ENCODE measurements at places on chromosomes 12 and 14. TPM values are rescaled to one million over a fixed set of nuclear protein-coding genes. Genes with fewer than 3 reads are reported as not detected.

GRCh38 chr14:61106271-61106958, 125.4 kb downstream of the SLC38A6 start:
- DNase-seq, result no peak

GRCh38 chr14:39038542-39038941, 64.5 kb downstream of the SEC23A start:
- DNase-seq, result no peak

DNA sequence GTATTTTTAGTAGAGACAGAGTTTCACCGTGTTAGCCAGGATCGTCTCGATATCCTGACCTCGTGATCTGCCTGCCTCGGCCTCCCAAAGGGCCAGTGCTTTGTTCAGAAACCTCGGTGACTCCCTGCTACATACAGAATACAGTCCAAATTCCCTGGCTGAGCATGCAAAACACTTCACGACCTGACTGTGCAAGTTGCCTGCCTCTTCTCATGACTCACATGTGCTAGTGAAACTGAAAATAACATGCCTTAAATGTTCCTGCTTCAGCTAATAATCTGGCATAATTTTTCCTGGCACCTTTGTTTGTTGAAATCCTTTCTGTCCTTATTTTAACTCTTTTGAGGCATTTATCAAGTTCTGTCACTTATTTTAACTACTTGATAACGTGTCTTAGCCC, 8.2 kb downstream of the DMAC2L start:
- DNase-seq, result no peak

DNA sequence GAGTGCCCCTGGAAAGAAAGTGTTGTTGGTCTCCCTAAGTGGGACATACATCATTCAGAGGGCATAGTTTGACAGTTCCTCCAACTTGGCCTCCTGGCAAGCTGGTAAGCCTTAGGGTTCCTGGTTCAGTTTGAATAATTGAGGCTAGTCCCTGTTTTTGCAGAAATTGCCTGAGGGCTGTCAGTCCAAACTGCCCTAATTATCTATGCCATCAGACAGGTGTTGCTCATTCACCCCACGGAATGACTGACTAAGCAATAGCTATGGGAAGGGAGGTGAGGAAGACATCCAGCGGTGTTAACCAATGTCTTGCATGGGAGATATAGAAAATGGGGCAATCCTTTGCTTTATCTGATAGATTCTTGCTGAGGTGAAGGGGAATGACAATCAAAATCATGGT, 37.6 kb downstream of the SPTSSA start:
- DNase-seq, result no peak

- DNase-seq, result no peak
Observed at GRCh38 chr14:29805415-29806123, 122.1 kb downstream of the PRKD1 start.

GRCh38 chr14:101064718-101065117, 161.2 kb upstream of the RTL1 start:
- DNase-seq, result no peak

DNA sequence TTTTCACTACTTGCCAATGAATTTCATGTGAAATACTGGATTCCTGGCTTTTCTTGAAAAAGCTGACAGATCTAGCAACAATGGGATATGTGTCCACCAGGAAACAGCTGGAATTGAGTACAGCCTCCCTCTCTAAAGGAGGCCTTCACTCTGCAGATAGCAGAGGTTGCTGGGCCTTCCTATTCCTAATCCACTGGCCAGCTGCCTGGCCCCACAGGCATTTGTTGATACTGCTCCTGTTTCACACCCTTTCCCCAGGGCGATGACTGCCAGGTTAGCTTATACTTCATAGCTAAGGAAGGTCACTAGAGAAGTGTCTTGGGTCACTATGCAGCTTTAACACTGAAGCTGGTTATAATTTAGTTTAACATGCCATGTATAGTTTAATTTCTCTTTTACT, 87.5 kb upstream of the PDZRN4 start:
- no peak for DNase-seq

GRCh38 chr14:104265918-104266630, 127.7 kb downstream of the KIF26A start:
- peak; percentile 45 for DNase-seq

- DNase-seq, result no peak
Observed at GRCh38 chr12:13175499-13175898, 21.0 kb upstream of the EMP1 start.

DNA sequence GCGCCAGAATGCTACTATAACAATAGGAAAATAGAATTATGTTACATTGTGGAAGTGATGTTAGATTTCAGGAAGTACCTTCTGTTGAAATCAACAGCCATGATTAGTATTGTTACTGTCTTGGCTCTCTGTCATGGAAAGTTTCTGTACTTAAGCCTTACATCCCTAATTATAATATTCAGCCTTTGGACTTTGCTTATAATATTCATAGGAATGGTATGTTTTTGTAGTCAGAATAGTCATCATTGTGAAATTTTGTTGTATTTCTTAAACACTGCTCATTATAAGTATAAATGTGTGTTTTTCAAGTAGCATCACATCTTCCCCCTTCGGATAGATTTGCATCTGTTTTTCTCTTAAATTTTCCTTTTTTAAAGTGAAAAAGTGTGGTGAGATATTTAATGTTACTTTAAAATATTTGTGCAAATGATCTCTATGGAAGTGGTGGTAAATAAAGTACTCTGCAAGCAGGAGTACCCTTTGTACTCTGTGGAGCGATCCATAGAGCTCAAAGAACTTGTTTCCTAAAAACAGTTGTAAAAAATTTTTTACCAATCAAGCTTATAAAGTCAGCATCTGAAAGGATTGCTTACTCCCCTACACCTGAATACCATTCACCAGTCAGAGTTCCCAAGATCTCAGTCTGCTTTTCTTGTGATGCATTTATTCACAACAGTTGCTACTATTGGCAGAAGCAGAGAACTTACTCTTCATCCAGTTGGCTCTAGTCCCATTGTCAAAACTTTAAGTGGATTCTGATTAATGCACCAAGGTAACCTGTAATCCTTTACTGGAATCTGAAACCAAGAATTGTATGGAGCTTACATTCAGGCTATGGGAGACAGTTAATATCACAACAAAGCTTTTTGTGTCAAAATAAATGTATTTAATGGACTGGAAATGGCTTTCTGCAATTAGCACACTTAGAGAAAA, 87.8 kb downstream of the RIC8B start:
- no peak for DNase-seq

DNA sequence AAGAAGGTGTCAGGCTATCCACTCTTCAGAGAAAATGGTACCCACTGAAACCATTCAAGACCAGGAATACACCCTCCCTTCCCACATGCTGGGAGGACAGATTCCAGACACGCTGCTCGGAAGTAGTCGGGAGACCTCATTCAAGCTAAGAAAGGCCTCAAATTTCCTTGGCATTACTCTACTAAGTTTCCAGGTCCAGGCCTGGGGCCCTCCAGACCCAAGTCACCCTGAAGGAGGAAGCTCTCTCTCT, 27.1 kb upstream of the RPLP0 start:
- DNase-seq, result no peak

DNA sequence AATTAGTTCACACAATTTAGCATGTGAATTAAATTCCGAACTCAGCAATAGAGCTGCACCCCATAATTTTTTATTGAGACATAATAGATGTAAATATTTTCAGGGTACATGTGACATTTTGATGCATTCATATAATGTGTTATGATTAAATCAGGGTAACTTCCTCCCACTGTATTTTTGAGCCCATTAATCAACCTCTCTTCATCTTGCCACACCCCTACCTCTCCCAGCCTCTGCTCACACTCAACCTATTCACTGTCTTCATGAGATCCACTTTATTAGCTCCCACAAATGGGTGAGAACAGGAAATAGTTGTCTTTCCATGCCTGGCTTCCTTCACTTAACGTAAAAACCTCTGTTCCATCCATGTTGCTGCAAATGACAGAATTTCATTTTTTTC, 14.7 kb downstream of the IL26 start:
- no peak for DNase-seq

- no peak for DNase-seq
Observed at GRCh38 chr14:73216030-73216429, 21.3 kb upstream of the PAPLN start.

- DNase-seq, result no peak
Observed at GRCh38 chr14:93654599-93654998, 133.7 kb downstream of the PRIMA1 start.

DNA sequence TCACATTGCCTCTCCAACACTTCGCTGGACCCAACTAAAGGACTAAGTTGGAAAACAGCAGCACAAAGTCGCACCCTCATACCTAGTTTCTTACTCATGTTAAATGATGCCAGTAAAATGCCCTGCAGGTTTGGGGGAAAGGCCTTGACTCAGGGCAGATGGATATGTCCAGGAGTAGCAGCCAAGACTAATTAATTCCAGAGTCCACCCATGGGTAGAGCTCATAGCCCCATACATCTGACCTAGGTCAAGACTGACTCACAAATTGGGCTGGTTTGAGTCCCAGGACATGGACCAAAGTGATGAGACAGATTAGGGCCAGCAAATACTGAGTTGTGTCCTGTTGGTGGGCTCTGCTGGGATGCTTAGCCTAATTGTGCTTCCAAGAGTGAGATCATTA, 224.0 kb upstream of the BTG1 start:
- no peak for DNase-seq

DNA sequence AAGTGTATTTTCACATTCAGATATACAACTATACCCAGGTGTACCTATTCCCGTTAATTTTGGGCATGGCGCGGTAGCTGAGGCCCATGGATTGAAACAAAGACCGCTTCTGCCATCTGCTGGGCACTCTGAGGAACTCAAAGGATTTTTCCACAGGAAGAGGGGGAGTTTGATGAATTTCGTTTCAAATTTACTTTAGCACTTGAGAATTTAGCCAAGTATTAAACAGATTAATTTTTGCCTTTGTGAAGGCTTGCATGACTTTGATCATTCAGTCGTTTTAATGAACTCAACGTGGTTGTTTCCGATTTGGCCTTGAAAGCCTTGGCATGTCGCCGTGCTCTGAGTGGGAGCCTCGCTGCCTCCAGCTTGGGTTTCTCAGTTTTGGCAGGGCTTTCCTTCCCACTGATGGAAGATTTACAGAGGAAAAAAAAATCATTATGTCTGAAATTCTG, 153.2 kb upstream of the DDHD1 start:
- peak; percentile 60 for DNase-seq

DNA sequence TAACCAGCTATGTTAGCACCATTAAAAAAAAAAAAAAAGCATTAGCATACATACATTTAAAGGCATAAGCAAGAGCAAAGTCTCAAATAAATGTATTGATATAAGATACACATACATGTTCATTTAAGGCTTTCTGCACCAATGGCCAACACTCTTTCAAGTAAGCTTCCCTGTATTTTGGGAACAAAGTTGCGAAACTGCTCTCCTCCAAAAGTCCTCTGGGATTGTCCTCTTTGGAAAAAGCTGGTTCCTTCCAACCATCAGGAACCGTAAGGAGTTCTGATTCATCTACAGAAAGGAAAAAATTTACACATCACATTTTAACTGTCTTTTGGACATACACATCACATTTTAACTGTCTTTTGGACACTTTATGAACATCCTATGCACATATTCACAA, 3.2 kb downstream of the KRR1 start:
- DNase-seq, result no peak

- DNase-seq, result no peak
Observed at GRCh38 chr14:66752109-66752508, 244.2 kb downstream of the GPHN start.

DNA sequence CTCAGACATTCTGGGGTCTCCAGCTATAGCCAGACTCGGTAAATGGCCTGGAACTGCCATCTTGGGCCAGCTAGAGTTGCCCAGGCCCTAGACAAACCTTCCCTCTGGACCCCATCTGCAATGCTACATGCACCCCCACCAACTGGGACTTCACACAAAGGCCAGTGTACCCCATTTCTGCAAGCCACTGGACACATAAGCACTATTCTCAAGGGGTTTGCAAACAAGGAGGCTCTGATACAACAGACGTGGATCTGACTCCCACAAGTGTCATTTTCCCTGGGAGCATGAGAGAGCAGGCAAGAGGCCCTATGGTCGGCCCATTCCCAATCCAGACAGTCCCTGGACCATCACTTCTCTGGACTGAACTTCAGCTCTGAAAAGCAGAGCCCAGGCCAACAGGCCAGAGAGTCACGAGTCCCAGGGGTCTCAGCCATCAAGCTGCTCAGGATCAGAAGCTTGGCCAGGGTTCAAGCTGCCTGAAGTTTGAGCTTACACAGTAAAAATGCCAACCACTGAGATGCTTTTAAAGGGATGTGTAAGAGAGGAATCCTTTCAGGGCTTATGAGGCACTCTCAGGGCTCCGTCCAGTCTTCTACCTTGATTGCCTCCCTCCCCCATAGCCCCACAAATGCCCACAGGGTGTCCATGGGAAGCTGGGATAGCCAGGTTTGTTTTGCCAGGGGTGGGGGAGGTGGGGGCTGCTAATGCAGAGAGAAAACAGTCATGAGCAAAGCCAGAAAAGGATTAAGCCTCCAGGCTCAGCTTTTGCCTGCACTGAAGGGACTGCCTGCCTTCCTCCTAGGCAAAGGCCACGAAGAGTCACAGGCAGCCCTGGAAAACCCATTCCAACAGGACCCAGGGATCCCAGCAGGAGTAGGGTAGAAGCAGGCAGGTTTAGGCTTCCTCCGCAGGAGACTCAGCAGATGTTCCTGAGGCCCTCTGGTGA, 31.7 kb upstream of the PNMA1 start:
- no peak for DNase-seq

- no peak for DNase-seq
Observed at GRCh38 chr14:86532219-86532618, 1002.3 kb downstream of the FLRT2 start.

Gene RIMBP2
- 1.2 TPM for total RNA-seq

Gene SERPINA3
- not detected for total RNA-seq

Gene PAH
- 0.42 TPM for total RNA-seq

Gene KRT3
- not detected for total RNA-seq

Gene OAS3
- 0.21 TPM for total RNA-seq

Gene KLRC2
- not detected for total RNA-seq

Gene ITGB7
- total RNA-seq, result 0.30 TPM
